ENCODE measurements at places on chromosomes 2 and 18.

- no peak for DNase-seq
Observed at GRCh38 chr2:60355849-60356261, 197.6 kb downstream of the BCL11A start.

DNA sequence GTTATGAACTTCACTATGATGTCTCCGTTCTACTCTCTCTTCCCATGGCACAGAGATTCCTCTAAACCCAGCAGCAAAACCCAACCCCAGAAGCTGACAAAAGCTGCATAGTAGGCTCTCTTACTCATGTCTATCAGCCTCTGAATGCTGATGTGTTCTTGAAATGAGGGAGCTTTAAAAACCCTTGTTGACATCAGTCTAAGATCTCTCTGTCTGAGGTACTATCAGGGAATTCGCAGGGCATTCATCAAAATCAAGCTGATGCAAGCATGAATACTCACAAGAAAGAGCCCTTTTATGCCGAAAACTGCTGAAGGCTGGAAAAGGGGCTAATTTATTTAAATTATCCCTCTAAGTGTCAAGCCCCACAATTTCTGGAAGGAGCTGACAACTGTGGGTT lies 710.6 kb upstream of the FANCL start:
- DNase-seq = no peak

GRCh38 chr2:233173115-233173514 lies 78.4 kb upstream of the ATG16L1 start:
- no peak for DNase-seq

DNA sequence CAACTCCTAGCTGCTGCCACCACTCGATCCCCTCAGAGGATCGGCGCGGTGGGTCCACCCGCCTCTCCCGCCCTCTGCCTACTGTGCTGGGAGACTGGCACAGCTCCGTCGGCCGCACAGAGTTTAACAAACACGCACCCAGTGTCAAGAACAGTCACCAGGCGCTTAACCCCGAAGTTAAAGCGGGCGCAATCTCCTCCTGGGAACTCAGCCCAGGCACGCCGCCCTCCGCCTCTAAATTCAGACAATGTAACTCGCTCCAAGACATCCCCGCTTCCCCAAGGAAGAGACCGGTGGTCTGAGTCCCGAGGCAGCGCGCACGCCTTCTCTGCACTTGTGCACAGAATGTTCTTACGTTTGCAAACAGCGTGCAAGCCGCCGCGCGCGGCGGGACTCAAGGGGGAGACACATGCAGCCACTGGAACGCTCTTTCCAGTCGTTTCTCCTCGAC lies 533 bp downstream of the CXCR4 start:
- no peak for DNase-seq

DNA sequence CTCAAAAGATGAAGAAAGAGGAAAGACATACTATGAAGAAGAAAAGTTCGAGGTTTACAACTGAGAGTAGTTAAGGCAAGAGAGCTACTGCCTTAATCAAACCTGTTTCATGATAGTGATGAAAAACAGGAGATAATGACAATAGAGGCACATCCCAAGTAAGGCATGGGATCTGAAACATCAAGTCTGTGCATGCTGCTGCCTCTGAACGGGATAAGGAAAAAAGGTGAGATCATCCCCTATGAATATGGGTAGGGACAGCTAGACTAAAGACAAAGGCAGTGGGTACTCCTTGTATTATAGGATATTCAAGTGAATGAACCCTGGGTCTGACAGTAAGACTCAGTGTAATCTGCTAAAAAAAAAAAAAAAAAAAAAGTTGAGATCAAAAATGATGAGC lies 3.0 kb downstream of the EXOC6B start:
- no peak for DNase-seq

- DNase-seq = peak; percentile 40
Observed at GRCh38 chr2:29238497-29238896, 123.3 kb downstream of the CLIP4 start.

DNA sequence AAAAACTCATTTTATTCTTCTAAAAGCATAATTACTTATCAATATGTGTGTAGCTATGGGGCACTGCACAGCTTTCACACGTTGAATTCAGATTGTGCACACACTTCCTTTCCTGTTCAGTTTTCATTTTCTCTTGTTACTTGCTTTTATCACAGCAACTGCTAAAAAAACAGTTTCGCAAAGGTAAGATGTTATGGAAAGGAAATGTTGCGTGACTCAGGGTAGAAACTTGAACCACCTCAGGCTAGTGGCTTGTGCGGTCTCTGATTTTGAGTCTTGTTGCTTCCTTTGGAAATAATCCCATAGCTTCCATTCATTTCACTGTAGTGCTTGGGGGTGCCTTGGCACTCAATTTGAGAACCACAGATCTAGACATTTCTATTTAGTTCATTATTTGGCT lies 171.9 kb downstream of the FMNL2 start:
- DNase-seq = no peak

DNA sequence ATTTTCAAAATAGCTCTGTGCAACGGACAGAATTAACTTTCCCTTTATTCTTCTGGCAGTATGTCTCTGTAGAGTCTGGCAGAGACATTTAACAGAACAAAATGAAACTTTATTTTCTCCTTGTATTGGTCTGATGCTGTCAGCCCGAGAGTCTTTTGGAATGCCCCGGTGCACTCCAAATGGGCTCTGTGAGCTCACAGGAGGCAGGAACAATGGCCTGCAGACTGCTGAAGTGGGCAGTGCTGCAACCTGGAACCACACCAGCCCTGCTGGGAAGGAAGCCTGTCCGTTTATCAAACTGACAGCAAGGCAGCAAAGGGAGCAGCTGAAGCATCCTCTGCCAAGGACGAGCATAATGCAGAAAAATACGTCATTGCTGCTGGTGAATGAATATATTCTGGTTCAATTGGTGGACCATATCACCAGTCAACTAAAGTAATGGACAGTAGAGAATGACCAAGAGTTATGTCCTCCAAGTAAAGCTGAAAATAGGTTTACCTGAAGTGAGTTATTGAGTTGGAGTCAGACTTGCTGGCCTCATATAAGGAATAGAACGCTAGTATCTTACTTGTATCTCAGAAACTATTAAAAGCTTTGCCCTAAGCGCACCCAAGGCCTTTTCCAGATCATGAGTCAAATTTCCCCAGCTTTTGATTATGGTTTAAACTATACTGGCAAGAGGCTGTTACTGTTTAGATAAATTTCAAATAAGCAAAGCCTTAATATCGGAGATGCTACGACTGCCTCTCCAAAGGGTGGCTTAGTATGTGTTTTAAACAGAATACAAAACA lies 207.6 kb upstream of the TANK start:
- no peak for DNase-seq

DNA sequence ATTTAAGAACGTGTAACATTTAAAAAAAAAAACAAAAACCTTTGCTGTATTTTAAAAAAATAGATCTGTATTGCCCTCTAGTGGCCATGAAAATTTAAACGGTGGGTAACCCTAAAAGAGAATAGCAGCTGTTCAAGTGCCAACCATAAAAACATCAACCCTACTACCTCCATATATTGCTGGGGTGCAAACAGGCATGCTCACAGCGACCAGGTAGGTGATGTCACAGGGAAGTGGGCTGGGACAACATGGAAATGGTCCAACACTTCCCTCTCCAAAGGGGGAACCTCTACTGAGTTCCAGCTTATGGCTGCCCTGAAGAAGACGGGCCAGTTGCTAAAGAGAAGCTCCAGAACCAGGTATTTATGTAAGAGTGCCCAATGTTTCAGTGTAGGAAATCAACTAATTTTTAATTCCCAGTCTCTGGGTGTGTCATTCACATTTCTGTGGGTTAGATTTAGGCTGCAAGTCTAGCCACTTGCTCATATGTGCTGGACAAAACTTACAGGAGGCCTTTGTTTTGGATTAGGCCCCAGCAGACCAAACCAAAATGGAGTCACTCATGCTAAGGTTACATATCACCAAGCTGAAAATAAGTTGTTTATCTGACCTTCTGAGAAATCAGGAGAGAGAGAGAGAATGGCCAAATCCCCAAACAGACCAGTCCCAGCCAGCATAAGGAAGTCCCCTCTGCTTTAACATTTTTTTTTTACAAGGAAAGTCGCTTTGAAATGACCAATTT lies 54.5 kb downstream of the SKA1 start:
- DNase-seq = peak; percentile 15

GRCh38 chr2:128485761-128486639 lies 167.3 kb upstream of the HS6ST1 start:
- DNase-seq = no peak

DNA sequence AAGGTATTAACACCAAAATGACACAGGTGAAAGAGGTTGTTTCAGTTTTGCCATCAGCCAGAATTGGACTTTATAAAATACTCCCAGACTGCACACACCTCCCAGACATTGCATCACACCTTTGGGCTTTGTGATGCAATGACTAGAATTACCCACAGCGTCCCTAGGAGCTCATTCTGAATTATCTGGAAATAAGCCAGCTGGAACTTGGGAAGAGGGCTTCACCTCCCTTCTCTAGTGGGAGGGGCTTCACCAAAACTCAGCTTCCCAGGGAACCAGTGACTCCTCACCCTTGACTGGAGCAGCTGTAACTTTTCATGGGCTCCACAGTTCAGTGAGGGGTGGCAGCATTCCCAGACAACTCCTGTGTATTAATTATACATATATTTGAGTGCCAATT lies 83.1 kb upstream of the BZW1 start:
- no peak for DNase-seq

GRCh38 chr2:186281726-186282125 lies 204.3 kb upstream of the ZC3H15 start:
- DNase-seq = no peak

GRCh38 chr2:44456946-44457345 lies 95.2 kb downstream of the CAMKMT start:
- DNase-seq = no peak

- DNase-seq = no peak
Observed at GRCh38 chr18:24272229-24272525, 125.4 kb downstream of the OSBPL1A start.

DNA sequence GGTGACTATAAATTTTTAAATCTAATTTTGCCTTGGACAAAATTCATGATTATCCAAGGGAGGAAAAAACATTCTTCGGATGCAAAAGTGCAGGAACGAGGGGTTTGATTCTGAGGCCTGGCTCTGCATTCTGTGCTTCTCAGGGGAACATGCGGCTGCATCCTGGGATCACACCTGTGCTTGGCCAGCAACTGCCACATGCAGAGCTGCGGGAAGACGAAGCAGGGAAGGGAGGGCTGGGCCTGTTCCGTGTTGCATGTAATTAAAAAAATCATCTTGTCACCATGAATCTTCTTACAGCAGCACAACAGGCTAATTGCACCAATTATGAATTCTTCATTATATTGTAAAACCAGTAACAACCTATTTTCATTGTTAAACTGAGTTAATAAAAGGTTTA lies 158.0 kb upstream of the ALKAL2 start:
- DNase-seq = no peak

GRCh38 chr2:70280242-70280798 lies 13.2 kb downstream of the SNRPG start:
- no peak for DNase-seq
